ENCODE measurements at places on chromosomes 3 and 15.

- no peak for DNase-seq
Measured at GRCh38 chr3:178618896-178619295, 82.7 kb downstream of the KCNMB2 start.

DNA sequence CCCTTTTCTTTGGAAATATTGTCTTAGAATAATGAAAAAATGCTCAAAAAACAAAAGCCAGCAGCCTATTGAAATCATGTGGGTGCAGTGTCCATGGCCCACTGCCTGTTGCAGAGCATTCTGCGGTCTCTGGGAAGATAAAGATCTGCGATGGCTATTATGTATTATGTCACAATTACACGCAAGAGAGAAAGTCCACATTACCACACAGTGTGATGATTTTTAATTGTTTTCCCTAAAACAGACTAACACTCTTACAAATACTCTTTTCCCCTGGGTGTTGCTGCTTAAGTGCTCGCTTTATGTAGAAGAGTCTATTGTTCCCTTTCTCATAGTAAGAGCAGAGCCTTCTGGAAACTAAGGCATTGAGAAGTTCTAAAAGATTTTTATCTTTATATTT, 32.2 kb downstream of the SSR3 start:
- no peak for DNase-seq

GRCh38 chr3:142159083-142159740, 9.9 kb upstream of the TFDP2 start:
- DNase-seq = no peak

DNA sequence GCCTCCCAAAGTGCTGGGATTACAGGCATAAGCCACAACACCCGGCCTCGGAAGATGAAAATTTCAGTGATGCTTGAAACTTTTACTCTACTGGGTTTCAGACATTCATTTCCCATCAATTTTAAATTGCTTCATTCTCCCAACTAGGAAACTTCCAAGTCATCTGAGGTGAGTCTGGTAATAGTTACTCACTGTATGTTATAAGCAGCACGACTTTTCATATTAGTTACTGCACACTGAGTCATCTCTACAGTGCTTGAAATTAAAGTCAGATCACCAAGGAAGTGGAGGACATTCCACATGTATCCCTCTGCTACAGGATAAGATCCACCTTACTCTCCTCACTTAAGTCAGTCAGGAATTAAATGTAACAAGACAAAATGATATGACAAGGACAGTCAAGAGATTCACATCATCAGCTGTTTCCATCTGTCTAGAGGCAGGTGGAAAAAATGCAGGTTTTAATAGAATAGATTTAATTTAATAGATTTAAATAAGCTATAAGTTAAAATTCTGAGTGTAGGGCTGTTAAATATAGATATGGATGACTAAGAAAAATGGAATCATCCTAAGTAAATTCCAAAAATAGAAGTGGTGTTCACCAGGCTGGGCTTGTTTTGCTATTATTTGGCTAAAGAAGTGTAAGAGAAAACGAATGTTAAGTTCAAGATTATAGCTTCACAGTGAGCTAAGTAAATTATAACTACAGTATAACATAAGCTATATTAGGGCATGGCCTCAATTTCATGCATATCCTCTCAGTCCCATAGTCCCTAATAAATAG, 104.4 kb downstream of the TMCO5A start:
- DNase-seq = no peak

- no peak for DNase-seq
Measured at GRCh38 chr3:10462641-10463532, 42.5 kb downstream of the ATP2B2 start.

DNA sequence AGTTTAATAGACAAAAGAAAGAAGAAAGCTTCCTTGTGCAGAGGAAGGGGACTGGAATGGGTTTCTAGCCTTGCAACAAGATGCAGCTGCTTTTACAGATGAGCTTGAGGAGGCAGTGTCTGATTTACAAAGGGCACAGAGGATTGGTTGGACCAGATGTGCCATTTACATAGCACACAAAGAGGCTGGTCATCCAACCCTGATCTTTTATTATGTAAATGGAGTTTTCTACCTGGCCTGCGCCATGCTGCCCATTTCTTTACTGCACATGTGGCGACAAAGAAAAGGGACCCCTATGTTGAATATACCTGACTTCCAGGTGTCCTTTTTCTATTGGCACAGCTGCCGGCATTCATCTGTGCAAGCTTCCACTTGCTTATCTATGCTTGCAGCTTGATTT, 409.4 kb upstream of the FRG2C start:
- DNase-seq = no peak

DNA sequence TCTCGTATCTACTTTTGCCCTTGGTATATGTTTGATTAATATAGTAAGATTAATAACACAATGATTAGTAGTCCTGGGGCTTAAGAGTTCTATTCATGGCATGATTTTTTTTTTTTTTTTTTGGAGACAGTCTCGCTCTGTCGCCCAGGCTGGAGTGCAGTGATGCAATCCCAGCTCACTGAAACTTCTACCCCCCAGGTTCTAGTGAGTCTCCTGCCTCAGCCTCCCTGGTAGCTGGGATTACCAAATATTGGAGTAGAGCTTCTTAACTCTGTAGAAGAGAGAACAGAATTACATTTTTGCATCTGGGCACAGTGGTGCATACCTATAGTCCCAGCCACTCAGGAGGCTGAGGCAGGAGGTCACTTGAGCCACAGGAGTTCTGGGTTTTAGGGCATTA, 58.9 kb downstream of the RAB7A start:
- no peak for DNase-seq

- no peak for DNase-seq
Measured at GRCh38 chr3:73766599-73767381, 142.0 kb upstream of the PDZRN3 start.

- no peak for DNase-seq
Measured at GRCh38 chr3:126133606-126134005, 46.8 kb downstream of the ALDH1L1 start.

- no peak for DNase-seq
Measured at GRCh38 chr3:152434142-152434541, 165.4 kb downstream of the MBNL1 start.

DNA sequence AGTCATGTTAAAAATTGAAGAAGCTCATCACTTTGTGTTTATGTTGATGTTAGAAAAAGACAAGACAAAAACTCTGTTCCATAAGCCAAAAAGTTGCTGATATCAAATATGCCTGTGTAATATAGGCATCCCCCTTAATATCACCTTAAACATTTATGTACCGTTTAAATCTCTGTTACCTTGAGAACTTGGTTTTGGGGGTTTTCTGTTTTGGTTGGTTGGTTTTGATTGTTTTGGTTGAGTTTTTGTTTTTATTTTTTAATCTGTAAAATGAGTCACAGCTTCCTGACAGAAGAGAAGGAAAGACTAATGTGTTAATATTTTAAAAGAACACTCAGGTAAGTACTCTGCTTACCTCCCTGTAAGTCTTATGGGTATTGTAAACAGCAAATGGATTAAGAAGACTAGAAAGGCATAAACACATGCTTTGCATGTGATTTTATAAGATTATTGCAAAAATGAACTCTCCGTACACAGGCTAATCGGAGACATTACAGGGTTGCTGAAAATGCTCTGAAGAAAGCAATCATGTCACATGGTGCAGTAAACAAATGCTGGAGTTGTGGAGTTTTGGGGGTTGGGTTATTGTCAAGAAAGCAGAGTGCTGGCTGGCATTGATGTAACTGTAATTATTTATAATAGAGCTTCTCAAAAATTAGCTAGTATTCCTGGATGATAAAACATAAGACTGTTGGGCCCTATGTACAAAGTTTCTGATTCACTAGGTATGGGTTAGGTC, 69.5 kb upstream of the MBNL1 start:
- no peak for DNase-seq

- DNase-seq = no peak
Measured at GRCh38 chr15:98778263-98778959, 130.1 kb downstream of the IGF1R start.

DNA sequence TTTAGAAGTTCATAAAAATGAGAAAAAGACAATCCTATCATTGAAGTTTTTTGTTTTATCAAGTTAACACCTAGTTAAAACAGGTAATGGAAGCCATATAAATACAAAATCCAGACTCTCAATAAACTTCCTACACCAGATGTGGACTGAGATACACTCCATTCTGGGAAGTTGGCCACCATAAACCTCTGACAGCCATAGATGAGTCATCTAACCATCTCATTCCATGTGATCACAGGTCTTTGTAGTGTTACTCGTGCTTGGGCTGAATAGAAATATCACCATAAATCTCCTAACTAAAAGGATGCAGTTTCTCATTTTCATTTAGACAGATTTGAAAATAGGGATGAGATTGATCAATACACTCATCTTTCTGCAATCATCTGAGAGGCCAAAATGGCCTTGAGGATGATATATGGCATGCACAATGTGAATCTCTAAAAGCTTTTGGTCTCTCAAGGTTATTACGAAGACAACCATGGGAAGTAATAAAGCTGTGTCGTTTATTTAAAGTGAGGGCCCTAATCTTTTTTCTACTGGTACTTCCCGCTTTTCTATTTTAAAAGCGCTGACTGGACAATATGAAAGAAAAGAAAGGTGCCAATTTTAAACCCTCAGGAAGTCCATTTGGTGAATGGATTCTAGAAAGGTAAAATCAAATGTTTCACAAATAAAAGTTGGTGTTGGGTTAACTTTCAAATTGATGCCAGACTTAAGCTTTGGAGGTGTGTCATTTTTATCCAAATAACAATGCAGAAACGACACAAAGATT, 155.5 kb downstream of the POLR2M start:
- no peak for DNase-seq

DNA sequence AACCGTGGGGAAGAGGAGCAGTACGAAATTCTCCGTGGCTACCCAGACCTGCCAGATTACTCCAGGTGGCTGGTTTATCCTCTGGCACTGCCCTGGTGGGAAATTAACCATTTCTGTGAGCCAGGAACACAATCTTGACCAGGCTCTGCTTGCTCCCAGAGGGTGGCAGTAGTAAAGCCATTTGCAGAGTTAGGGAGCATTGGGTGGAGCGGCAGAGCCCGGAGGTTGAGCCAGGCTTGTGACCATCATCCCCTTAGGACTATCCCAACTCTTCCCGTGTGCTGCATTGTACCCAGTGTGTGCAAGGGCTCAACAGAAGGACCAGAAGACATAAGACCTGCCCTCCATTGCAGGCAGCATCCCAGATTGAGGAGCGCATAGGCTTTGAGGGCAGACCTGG, 5.3 kb downstream of the KNG1 start:
- no peak for DNase-seq

- no peak for DNase-seq
Measured at GRCh38 chr3:132963786-132964185, 74.4 kb upstream of the TMEM108 start.

- DNase-seq = no peak
Measured at GRCh38 chr3:169161011-169161410, 502.5 kb downstream of the MECOM start.

- no peak for DNase-seq
Measured at GRCh38 chr3:59065240-59065639, 15.4 kb upstream of the CFAP20DC start.

- DNase-seq = no peak
Measured at GRCh38 chr3:29416514-29416913, 135.6 kb downstream of the RBMS3 start.

DNA sequence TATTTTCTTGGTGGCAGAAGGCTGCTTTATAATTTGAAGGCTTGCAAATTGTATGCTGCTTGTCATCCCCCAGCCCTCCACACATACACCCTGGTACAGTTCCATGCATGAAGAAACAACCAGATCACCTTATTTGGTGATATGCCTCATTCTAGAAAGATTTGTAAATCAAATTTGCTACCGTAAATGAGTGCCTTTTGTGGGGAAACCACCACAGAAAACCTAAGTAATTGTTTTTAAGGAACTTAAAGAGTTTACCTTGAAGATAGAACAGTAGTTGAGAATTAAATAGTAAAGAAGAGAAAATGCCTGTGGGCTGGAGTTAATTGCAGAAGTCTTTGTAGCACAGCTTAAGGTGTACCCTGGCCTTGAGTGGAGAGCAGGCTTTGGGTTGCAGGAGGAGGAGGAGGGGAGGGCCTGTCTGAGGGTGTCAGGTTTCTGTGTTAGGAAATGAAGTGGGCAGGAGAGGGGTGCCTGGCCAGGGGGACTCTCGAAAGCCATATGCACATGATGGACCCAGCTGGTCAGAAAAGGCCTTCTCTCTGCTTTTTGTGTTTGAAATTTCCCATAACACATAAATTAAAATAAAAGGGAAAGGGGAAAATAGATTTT, 6.9 kb downstream of the NIPA2 start:
- DNase-seq = no peak

- no peak for DNase-seq
Measured at GRCh38 chr3:53071882-53072431, 26.1 kb upstream of the SFMBT1 start.

DNA sequence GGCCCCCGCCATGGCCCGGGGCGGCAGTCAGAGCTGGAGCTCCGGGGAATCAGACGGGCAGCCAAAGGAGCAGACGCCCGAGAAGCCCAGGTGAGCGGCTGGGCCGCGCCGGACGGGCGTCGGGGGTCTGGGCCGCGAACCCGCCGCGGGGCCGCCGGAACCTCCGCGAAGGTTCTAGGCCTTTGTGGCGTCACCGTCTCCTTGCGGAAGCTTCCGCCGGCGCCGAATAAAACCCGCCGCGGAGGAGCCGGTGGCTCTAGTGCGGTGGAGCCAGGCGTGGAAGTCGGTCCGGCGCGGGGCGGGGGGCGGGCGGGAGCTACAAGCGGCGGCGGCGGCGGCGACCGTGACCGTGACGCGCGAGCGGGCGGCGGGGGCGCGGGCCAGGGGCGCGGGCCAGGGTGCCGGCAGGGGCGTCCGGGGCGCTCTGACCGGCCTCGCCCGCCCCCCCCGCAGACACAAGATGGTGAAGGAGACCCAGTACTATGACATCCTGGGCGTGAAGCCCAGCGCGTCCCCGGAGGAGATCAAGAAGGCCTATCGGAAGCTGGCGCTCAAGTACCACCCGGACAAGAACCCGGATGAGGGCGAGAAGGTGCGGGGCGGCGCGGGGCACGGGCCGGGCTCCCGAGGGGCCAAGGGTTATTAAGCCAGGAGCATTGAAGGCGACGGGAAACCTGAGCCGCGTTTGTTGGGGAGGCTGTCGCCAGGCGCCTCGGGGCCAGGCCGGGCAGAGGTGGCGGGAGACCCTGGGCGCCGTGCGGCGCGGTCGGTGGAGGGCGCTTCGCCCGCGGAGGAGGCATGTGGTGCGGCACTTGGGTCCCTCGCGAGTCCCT, at the start of gene DNAJA4:
Gene DNAJA4 (plus strand): TSS at position 259 of the 833 bp plus-strand sequence. CDS start 202 bp downstream, at position 461.
- DNase-seq = no peak

- no peak for DNase-seq
Measured at GRCh38 chr3:131868203-131868602, 166.6 kb downstream of the CPNE4 start.

DNA sequence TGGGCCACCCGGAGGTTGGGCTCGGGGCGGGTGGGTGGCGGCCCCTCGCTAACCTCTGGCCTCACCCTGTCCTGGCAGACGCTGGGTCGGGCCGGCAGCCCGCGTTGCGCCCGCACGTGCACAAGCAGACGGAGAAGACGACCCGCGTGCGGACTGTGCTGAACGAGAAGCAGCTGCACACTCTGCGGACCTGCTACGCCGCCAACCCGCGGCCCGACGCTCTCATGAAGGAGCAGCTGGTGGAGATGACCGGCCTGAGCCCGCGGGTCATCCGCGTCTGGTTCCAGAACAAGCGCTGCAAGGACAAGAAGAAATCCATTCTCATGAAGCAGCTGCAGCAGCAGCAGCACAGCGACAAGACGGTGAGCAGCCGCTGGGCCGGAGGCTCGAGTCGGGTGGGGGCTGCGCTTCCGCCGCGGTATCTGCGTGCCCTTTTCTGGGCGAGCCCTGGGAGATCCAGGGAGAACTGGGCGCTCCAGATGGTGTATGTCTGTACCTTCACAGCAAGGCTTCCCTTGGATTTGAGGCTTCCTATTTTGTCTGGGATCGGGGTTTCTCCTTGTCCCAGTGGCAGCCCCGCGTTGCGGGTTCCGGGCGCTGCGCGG, 3.7 kb downstream of the ISL2 start:
- no peak for DNase-seq

- peak; percentile 25 for DNase-seq
Measured at GRCh38 chr15:40054855-40055575, 16.0 kb upstream of the SRP14 start.

All from DMS153 (cell line).